T follicular helper cell (primary cell): ENCODE measurements at places on chromosomes 16 and 17.
A peak's percentile ranks its signal among the peaks of the same experiment; 100 is the strongest.

DNA sequence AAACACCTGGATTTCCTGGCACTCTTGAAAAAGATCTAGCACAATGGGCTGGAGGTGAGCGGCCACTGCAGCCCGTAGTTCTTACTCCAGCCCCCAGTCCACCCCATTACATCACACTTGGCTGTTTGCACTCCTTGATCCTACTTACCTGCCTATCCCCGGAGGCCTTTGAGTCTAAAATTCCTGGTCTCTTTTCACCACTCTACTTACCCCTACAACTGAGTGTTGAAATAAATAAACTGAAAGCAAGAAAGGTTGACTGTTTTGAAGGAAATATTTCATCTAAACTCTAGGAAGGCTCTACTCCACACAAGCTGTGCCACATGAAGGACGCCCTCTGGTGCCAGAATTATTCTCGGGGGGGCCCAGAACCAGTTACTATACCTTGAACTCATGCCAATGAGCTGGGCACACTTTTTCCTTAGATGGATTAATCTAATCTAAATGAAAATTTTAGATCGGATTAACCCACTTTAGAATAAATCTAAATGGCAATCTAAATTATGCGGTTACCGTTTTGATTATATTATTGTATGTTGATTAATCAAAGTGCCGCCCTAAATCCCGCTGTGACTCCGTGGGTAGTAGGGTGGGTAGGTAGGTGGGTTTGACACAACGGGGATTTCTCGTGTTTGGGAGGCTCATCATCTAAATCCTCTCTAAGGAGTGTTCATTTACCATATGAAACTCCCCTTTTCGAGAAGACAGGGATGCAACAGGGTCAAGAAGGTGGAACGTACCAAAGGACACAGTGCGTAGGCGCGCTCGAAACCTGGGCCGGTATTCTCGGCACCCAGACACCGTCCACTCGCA lies 651 bp upstream of the EIF1 start:
- peak; percentile 57 for DNase-seq

DNA sequence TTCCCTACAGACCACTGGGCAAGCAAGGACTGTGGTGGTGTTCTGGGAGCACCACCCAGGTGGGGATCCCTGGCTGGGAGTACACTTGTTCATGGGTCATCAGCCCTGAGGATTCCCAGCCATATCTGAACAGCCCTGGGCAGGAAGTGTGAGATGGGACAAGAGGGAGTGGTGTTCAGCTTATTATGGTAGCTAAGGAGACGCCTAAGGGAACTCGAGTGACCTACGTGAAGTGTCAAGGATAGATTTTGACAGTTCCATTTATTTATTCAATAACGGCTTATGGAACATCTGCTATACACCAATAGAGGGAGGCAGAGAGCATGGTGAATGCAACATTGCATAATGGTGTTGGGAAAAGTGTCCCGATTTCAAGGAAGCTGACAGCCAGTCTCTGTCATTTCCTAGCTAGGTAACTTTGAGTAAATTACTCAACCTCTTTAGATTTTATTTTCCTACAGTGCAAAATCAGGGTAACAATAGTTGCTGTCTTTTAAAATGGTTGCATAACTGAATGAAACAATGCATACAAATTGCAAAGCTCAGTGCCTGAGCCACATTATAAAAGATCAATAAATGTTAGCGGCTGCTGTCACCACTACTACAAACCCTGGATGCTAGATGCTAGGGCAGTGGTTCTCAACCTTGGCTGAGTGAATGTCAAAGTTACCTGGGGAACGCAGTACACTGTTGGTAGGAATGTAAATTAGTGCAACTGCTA lies 534.1 kb downstream of the GRIN2A start:
- no peak for DNase-seq

DNA sequence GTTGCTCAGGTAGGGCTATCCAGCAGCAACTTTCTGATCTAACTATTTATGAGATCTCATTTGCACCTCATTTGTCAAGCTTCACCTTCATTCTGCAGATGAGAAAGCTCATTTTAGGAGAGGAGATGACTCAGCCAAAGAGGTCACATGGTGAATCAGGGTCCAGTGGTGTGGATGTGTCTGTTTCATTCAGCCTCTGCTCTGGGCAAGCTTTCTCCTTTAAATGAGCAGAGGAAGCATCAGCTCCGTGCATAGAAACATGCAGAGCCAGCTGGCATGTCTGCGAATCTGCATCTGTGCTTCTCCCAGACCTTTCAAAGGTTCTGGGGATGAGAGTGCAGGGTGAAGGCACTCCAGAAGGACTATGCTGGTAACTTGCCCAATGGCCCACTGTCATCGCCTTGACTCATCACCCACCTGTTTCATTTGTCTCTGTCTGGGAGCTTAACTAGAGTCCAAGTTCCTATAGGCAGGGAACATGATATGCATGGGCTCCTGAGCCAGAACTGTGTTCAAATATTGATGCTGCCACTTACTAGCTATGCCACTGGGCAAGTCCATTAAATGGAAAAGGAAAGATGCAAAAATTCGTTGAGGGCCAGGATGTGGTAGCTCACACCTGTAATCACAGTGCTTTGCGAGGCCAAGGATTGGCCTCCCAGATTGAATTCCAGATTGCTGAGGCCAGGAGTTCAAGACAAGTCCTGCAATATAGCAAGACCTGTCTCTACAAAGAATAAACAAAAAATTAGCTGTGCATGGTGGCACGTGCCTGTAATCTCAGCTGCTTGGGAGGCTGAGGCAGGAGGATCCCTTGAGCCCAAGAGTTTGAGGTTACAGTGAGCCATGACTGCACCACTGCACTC lies 67.1 kb upstream of the NLK start:
- no peak for DNase-seq

- DNase-seq: no peak
Observed at GRCh38 chr17:74140282-74140681, 63.2 kb upstream of the RPL38 start.

GRCh38 chr17:77462090-77462489 lies 321.3 kb downstream of the SEC14L1 start:
- DNase-seq: no peak

GRCh38 chr17:20280851-20281250 lies 186.5 kb downstream of the LGALS9B start:
- DNase-seq: no peak

DNA sequence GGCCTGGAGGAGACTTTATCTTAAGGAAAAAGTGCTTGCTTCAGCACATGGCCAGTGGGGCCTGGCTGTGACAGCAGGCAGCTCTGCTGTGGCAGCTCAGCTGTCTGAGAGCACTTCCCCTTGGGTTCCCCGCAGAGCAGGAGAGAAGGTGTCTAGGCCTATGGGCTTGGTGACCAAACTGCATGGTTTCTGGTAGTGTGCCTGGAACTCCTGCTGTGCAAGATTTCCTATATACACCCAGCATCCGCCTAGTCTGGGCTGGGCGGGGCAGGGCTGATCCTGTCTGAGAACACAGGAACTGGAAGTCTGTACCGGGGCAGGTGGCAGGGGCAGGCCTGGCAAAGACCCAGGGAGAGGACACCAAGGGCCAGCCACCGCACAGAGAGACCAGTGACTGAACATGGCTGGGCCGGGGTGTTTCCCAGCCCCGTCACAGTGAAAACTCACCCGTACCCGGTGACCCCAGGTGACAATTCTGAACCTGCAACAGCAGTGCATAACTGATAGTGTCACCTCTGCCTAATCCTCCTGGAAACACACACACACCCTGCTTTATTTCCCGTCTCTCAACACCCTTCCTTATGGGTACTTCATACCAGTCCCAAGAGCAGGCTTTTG lies 39.3 kb downstream of the CHD9 start:
- no peak for DNase-seq

- no peak for DNase-seq
Observed at GRCh38 chr17:71628306-71628705, 492.5 kb upstream of the SOX9 start.

- DNase-seq: no peak
Observed at GRCh38 chr16:81816351-81816750, 37.3 kb downstream of the PLCG2 start.

GRCh38 chr16:89821438-89822187 lies 5.2 kb upstream of the FANCA start:
- no peak for DNase-seq

- DNase-seq: no peak
Observed at GRCh38 chr16:21625026-21625425, 25.6 kb downstream of the METTL9 start.

DNA sequence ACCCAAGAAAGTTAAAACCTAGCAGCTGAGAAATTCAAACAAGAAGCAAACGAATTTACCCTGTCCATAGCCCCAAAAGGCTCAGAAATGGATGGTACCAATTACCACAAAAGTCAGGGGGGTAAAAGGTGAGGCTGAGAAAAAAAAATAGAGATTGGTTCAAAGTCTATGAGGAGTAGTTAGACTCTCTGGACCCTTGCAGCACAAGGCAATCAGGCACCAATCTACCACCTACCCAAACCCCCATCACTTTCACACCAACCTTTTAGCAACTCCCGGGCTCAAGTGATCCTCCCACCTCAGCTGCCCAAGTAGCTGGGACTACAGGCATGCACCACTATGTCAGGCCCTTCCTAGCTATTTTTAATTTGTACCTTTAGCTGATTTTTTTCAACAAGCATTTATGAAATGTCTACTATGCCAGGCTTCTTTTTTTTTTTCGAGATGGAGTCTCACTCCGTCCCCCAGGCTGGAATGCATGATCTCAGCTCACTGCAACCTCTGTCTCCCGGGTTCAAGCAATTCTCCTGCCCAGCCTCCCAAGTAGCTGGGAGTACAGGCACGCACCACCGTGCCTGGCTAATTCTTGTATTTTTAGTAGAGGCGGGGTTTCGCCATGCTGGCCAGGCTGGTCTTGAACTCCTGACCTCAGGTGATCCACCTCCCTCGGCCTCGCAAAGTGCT lies 40.8 kb downstream of the USP32 start:
- no peak for DNase-seq

DNA sequence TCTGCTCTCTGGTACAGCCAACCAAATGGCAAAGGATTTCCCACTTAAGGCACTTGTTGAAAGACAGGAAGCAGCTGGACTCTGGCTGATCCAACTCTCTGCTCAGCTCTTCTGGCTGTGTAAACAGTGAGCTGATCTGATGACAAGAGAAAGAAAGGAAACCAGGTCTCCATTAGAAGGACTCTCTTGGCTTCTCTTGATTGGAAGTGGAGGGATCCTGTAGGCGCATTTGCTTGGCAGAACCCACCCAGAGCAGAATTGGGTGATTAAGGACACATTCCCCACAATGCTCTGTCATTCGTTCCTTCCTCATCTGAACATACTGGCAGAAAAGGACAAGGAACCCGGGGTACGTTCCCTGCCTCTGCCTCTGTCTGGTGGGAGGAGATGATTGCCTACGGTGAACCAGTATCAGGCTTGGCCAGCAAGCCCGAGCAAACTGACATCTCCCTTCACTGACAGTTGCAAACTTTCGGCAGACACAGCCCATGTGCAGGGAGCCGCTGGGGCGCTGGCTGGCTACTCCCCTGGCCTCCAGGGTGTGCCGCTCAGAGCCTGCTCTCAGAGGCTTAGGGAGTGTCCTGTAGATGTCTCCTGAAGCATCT lies 29.1 kb downstream of the LDHD start:
- no peak for DNase-seq

DNA sequence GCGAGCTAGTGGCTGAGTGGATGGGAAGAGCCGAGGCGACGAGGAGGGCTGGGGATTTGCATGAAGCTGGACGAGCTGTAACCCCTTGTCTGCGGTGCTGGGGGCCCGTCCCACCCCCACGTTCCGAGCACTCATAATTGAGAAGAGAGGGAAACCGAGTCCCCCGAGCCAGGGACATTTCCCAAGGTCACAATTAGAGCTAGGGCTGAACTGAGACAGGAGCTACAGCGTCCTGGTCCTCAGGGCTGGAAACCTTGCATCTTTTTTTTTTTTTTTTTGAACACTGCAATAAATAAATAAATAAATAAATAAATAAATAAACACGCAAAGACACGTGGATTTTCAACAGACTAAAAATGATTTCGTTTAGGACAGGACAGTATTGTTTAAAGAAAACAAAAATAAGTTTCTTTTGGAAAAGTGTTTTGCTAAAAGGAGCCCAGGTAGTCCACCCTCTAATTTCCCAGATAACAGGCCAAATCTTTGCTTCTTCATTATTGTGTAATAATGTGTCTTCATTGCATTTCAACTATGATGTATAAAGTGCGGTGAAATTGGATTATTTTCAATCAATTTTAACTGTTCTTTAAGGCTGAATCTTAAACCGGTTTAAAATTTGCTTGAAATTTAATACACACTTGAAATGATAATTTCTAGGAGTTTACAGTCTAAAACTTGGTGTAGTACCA lies 992 bp downstream of the GDPD1 start:
- DNase-seq: no peak

DNA sequence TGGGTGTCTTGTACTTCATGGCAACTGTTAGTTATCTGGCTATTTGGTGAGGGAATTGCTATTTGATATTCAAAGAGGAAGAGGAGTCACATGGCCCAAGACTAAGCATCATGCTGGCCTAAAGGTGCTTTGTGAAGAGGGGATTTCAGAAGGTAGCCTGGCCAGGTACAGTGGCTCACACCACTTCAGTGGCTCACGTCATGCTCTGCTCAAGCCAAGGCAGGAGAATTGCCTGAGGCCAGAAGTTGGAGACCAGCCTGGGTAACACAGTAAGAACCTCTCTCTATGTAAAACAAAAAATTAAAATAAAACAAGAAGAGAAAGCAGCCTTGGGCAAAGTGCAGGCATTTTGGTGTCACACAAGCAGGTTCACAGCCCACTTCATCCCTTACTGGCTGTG lies 6.4 kb upstream of the MT1B start:
- DNase-seq: no peak

DNA sequence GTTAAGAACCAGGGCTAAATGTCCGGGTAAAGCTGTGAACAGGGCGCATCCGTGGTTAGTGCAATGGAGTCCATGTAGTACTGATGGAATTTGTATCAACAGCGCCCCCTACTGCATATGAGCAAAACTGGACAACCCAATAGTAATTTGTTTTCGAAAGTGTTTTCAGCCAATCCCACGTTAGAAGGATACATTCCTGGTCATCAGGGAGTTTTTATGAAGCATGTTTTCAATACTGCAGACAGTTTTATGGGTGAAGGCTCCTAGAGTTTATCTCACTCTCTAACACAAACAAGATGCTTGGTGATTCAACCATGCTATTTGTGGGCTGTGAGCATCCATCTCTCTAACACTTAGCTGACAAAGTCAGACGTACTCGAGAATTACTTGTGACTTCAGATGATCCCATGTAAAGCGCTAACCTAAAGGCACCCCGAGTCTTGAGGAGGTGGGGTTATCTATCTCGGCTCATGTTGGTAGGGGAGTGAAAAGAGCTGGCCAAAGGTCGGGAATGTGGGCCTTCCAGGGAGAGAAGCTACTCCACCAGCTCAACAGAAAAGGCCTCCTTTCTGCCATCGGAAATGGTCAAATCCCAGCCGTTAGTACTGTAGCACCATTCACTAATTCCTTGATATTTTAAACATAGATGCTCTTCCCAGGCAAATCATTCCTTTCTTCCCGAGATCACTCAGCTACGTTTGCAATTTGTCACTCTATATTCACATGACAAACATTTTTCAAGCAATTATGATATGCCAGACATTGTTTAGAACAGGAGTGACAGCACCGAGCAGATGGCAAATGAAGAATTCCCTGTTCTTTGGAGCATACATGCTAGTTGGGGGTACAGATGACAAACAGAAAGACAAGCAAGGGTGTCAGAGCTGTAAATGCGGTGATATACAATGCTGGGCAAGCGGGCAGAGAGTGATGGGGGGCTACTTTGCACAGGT lies 46.9 kb upstream of the HNF1B start:
- DNase-seq: no peak
